H1 (cell line): ENCODE measurements at places on chromosomes 1 and 21.
A peak's percentile ranks its signal among the peaks of the same experiment; 100 is the strongest.

DNA sequence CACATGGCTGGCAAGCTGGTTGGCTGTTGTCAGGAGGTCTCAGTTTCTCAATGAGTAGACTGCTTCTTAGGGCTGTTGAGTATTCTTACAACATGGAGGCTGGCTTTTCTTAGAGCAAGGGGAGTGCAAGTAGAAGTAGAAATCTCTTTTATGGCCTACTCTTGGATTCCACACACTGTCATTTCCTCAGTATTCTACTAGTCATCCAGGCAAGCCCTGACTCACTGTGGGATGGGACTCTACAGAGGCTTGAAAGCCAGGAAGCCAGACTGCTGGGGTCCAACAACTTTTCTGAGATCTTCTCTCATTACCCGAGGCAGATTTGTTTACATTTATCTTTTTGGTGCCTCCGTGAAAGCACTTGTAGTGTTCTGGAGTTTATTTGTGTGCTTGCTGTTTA, 196.2 kb upstream of the APP start:
- H3K36me3 ChIP-seq: no peaks in the 10 kb centered on the region
- DNase-seq: no peak
- no peak overlapping the region for H3K27ac ChIP-seq
- H3K4me3 ChIP-seq: no peak overlapping the region

GRCh38 chr1:175824079-175824478, 80.7 kb upstream of the TNR start:
- DNase-seq: peak; percentile 50
- H3K36me3 ChIP-seq: no peaks in the 10 kb centered on the region
- H3K4me1 ChIP-seq: no peaks in the 10 kb centered on the region
- H3K27me3 ChIP-seq: no peaks in the 10 kb centered on the region
- H3K4me3 ChIP-seq: no peak overlapping the region
- H3K27ac ChIP-seq: no peak overlapping the region

- peaks cover 2% of the 10 kb centered on the region; the same call in 1 of the 2 replicates for H3K4me1 ChIP-seq
- no peak for DNase-seq
- no peaks in the 10 kb centered on the region for H3K27me3 ChIP-seq
- H3K27ac ChIP-seq: no peak overlapping the region
- H3K4me3 ChIP-seq: no peak overlapping the region
Observed at GRCh38 chr1:153509729-153510354, 25.9 kb downstream of the S100A6 start.

GRCh38 chr1:174744886-174745285, 254.9 kb upstream of the CACYBP start:
- no peak for DNase-seq
- no peak overlapping the region for H3K4me3 ChIP-seq
- no peaks in the 10 kb centered on the region for H3K27me3 ChIP-seq

DNA sequence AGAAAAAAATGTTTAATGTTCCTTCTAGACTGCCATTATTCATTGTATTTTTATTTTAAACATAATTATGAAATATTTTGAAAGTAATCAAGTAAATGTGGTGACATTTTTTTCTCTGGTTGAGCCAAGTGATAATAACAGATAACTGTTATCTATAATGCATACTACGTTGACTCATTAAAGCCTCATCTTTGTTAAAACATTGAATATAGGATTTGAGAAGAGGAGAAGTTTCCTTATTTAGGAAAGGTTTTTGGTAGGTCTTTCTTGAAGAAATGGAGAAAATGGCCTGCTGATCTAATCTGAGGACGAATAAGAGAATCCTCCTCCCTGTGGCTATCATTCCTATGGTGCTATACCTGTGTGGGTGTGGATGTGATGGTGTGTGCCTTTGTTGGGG, 89.0 kb downstream of the NFIA start:
- no peak for DNase-seq
- no peaks in the 10 kb centered on the region for H3K36me3 ChIP-seq

GRCh38 chr21:38478782-38479181, 19.5 kb downstream of the ERG start:
- H3K27me3 ChIP-seq: no peaks in the 10 kb centered on the region
- H3K36me3 ChIP-seq: no peaks in the 10 kb centered on the region
- H3K27ac ChIP-seq: no peak overlapping the region
